ENCODE measurements at places on chromosomes 11 and 22.

DNA sequence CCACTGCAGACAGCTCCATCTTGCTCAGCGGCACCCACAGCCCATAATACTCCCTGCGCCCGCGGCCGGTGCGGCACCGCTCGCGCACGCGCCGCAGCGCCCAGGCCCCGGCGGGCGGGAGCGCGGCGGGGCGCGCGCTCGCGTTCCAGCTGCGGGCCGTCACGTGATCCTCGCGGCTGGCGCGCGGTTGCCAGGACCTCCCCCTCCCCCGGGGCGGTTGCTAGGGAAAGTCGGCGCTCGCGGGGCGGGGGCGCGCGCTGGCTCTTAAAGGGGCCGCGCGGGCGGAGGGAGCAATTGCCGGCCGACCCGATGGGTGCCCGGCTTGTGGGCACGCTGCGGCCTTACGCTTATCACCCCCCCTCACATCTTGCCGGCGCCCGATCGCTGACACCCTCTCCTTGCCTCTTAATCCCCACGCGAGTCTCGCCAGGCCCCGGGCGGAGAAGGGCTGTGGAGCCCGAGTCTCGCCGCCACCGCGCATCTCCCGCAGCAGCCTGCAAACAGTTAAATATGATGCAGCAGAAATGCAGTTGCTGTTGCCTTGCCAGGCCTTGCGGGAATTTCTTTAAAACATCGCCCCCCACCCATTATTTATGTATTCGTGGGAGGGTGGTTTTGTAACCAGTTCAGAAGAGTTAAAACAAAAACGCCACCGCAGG lies at the start of gene CBX6:
TSS of gene CBX6 (minus strand) at position 45 of the 659 bp plus-strand sequence. CDS start at position 19, 26 bp downstream.
- DNase-seq = peak; percentile 90

DNA sequence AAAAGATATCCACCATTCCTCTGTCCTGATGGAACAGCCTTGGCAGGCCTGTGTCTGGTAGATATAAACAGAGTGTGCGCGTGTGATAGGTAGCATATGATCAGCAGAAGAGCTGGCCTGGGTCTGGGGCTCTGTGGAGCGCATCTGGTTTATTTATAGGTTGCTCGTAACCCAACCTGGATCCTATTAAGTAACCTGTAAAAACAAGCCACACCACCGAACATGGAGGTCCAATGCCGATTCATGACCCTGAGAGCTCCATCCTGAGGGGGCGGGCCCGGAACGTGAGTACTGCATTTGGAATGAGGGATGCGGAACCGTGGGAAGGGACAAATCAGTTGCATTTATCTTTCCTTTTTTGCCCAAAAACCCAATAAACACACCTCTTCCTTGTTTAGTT lies 31.9 kb upstream of the APOL5 start:
- DNase-seq = peak; percentile 13

DNA sequence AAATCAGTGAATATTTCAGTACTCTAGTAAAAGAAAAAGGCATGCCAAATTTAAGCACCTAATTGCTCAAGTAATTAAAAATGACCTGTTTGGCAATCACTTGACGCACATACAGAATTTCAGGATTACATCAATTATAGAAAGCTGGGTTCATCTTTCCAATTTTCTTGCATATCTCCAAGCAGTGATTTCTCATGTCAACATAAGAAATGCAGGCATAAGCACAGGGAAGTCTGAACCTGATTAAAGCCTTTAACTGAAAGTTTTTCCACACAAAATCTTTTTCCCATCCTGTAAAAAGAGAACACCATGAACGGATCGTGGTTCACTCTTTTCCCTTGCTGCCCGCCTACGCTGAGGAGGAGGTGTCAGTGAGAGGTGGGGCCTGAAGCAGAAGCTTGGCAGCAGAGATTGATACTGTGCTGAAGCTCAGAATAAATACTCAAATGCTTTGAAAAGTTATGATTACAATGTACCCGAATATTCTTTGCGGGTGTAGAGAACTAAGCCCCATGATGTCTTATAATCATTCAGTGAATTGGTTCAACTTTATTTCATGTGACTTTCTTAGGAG lies 704.1 kb upstream of the CCDC90B start:
- no peak for DNase-seq

DNA sequence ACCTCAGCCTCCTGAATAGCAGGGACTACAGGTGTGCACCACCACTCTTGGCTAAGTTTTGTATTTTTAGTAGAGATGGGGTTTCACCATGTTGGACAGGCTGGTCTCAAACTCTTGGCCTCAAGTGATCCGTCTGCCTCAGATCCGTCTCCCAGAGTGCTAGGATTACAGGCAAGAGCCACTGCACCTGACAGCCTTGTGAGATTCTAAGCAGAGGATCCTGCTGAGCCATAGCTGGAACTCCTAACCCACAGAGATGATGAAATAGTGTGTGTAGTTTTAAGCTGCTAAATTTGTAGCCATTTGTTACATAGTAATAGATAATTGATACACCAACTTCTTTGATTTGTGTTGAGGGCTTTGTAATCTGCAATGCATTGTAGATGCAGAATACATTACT lies 51.1 kb downstream of the CLMP start:
- no peak for DNase-seq

- no peak for DNase-seq
Observed at GRCh38 chr22:42114721-42115120, 15.9 kb downstream of the CYP2D6 start.

DNA sequence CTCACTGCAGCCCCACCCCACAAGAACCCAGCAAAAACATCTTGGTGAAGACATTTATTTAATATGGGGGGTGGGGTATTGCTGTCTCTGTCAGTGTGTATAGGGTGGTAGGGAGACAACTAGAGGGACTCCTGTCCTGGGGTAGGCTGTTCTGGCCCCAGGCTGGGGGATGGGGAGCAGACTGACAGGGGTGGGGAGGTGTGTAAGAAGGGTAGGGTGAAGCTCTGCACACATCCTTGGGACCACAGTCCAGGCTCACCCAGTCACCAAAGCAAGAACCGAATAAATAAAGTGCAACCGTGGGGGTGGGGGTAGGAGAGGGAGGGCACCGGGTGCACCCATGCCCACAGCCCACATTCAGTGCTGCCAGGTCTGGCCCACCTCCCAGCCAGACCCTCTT lies 7.8 kb upstream of the HPX start:
- DNase-seq = no peak

DNA sequence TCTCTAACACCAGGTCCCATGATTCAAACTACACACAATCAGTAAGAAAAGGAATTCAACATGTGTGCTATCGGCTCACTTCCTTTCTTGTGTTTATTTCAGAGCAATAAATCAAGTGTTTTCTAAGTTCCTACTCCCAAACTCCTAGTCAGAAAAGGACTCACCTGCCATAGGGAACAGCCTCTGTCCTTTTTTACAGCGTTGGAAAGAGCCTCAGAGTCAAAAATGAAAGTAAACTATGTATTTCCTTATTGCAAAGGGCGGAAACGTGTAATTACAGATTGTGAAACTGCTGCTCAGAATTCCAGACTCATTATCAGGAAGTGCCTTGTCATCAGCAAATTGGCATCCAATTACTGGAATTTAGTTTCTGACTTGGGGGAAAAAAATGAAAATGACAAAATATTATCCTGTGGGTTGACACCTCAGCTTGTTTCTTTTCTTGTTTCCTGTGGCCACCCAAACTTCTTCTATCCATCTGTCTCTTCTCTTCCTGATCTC lies at the start of gene CASP4:
TSS of gene CASP4 (minus strand) at position 220 of the 501 bp plus-strand sequence. CDS start at position 171, 49 bp downstream.
- peak; percentile 64 for DNase-seq

DNA sequence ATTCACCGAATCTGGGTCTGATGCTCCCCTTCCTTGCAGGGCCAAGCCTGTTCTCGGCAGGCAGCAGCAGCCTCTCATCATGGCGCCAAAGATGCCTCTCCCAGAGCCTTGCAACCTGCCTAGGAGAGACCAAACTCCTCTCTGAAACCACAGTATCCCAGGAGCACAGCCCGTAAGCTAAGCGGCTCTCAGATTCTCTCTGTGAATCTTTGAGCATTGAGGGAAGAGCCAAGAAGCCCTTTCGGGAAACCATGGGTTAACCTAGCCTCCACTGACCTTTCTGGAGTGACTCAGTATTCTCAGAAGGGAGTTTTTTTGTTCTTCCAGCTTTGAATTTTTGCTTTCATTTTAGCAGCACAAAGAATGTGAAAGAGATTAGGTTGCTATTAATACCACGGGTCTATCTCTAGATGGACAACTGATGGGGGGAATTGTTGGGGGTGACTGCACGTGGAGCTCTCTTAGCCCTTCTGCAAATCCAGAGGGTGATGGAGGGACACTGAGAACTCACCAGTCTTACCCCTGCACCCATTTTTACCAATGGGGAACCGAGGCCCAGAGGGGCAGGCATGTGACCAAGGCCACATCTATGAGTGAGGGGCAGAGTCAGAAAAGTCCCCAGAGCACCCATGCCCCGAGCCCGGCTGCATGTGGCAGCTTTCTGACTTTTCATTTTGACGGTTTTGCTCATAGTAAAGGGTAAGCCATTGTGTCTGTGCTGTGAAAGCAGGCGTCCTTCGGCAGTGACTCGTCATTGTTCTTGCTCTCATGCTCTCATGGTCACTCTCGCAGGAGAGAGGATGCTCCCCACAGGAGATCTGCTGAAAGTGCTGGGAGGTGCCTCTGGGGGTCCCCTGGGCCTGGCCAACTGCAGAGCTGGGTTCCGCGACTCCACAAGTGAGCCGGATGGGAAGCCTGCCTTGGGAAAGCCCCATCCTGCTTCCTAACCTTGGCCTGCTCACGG lies 36.0 kb downstream of the IRAG1 start:
- DNase-seq = peak; percentile 23

DNA sequence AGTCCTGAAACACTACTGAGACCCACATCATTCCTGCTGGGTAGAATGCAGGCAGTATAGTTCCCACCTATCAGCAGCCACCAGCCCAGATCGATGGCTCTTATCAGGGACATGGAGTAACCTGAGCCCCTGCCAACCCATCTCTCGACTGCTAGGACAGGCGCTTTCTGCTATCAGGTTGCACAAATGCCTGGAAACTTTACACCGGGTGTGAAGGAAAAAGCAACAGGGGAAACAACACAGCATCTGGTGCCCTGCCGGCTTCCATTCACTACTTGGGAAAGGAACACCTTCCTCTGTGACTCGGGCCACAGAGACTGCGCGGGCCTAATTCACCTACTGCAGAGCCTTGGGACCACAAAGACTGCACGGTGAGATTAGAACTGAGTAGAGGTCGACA lies 18.5 kb downstream of the RBFOX2 start:
- DNase-seq = no peak

GRCh38 chr11:57387289-57388030 lies 3.0 kb downstream of the PRG2 start:
- no peak for DNase-seq

DNA sequence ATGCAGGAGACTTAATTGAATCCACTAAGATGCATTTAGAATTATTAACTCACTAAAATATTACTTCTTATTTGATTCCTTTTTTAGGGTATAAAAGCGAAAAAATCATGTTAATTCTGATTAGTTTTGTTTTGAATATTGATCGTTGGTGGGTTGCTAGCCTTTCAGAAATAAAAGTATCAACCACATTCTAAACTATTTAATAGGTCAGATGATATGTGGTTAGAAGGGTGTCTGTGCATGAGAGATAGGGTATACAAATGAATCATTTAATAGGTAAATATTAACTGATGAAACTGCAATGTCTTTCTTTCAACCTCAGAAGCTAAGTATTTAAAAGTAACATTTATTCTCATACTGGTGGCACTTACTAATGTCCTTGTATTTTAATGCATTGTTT lies 515.1 kb downstream of the CNTN5 start:
- DNase-seq = no peak

DNA sequence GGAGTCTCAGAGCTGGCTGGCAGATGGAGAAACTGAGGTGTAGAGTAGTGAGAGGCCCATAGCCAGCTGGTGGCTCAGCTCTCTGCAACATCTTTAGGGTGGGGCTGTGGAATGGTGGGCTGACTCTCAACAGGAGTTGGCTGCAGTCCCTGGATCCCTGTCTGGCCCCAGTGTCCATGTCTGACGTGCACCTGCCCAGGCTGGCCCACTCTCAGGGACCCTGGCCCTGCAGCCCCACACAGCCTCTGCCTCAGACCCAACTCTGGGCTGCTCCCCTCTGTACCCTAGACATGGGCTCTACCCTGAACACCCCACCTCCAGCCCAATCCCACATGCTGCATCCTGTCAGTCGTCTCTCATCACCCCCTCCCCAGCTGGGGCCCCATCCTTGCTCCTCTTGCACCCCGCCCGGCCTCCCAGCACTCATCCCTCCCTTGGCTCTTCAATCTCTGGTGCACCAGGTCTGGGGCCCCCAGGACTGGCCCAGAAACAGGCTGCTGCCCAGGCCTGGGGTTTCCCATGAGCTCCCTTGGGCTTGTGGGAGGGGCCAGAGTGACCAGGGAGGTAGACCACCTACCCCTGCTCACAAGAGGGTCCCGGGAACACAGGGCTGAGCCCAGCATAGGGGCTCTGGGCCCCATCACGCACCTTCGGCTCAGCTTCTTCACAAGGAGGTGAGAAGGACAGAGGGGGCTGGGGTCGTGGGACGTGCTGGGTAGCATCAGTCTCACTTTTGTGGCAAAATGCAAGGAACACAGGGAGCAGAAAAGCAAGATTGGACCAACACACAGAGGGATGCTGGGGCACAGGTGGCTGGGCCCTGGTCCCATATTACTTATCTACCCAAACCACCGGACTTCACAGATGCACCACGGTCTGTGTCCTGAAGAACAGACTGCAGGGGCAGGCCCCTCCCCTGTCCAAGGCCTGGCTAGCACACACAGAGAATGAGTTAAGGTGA lies 31.5 kb downstream of the ARVCF start:
- DNase-seq = no peak

DNA sequence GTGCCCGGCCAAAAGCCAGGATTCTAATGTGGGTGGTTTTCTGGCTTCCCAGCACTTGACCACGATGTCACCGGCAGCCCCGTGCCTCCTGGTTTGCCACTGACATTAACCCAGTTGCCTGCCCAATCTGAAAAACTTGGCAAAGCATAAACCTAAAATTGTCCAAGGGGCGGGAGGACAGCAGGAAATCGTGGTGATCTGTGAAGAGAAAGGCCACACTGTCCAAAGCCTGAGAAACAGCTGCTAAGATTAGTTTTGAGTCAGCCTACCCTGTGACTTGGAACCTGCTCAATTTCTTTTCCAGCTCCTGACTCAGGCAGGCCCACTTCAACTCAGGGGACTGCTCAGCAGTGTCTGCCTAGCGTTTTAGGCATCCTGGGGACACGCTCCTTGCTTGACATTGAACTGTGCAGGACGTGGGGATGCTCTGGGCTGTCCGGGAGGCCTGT lies 8.2 kb upstream of the F2 start:
- no peak for DNase-seq

DNA sequence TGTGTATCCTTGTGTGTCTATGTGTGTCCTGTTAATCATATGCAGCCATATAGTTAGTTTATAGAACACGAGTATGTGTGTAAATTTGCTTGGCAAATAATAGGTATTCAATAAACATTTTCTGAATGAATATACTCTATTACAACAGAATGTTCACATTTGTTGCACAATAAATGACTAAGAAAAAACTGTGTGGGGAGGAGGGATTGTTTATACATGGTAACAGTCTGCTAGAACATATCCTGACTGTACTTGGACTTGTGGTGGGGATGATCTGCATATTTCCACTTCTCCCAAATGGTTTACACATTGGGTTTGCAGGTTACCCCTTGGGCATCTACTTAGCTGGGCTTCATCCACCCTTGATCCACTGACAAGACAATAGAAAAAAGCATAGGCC lies 194.6 kb downstream of the INSC start:
- no peak for DNase-seq

Measured in RWPE1 (cell line).